ENCODE measurements at places on chromosomes 2 and 18. TPM values are rescaled to one million over a fixed set of nuclear protein-coding genes. Genes with fewer than 3 reads are reported as not detected.

GRCh38 chr2:166610180-166610912 is 116.3 kb upstream of the SCN7A start:
- DNase-seq = no peak

- no peak for DNase-seq
Measured at GRCh38 chr18:24930971-24931370, 421.0 kb downstream of the ZNF521 start.

DNA sequence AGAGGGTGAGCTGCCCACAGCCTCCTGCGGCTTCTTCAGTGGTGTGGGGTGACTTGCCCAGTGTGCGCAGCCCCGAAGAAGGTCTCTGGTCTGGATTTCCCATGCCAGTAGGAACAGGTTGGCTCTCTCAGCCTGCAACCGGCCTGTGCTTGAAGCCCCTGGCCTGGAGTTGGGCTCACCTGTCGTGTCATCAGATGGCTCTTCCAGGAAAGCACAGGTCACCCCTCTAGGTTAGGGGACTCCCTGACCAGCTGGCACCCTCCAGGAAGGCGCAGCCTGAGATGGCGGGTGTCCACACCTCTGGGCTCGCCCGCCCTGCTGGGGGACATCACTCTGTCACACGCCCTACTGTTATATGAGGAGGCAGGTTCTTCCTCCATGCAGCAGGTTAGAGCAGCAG is 179.8 kb downstream of the SEPTIN10 start:
- DNase-seq = no peak

DNA sequence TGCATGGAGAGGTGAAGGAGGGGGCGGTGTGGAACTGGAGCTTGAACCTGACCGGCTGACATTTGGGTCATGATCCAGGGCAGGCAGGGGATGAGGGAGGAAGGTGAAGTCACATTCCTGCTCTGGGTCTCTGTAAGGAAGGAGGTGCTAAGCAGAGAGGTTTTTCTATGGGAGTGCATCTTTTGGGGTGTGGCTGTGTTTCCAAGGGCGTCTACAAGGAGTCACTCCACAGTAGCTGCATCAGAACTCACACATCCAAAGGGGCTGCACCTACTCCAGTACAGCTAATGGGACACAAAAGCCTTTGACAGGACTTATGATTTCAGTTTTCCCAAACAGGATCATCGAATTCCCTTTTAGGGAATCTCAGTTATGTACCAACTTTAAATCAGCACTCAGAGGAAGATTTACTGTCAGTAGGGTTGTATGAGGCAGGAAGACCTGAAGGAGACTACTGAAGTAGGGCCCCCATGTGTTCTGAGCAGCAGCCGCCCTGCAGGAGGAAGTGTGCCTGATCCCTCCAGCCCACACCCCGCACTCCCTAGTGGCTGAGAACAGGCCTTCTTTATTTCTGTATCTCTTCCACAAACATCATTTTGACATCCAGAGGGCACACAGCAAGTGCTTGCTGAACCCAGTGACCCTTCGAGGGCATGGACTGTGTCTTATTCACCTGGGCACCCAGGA is 137.2 kb downstream of the CELF4 start:
- DNase-seq = no peak

GRCh38 chr2:37323176-37323780 is 1.4 kb downstream of the PRKD3 start:
- DNase-seq = no peak

GRCh38 chr2:100624536-100624935 is 61.7 kb downstream of the PDCL3 start:
- DNase-seq = no peak

DNA sequence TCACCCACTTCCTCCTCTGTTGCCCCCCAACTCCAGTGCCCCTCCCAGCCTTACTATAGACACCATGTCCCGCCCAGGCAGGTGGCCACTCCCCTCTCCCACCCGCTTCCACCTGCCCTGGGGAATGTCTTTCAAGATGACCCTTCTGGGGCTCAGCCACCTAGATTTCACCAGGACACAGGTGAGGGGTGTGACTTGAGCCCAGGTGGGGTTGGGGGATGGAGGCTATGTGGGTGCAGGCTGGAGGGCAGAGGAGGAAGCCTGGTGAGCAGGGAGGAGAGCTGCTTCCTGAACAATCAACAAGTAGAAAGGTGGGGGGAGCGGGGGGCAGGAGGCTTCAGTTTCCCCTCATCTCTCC is 8.7 kb downstream of the ADRA2B start:
- DNase-seq = no peak

GRCh38 chr2:192886636-192887035 is 691.9 kb upstream of the TMEFF2 start:
- DNase-seq = no peak

DNA sequence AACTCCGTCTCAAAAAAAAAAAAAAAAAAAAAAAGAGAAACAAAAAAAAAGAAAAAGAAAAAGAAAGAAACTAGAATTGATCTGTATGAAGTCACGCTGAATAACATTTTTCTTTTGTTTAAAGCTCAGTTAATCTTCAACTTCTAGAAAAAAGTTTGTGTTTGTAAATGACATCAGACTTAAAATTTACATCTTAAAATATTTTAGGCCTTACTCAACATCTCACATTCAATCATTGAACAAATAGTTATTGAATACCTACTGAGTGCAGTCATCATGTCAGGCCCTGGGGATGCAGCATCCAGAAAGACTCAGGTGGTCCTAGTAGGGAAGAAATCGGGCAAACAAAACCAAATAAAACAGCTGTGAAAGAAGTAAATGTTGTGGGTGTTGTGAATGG is 292.3 kb upstream of the FANCL start:
- no peak for DNase-seq

DNA sequence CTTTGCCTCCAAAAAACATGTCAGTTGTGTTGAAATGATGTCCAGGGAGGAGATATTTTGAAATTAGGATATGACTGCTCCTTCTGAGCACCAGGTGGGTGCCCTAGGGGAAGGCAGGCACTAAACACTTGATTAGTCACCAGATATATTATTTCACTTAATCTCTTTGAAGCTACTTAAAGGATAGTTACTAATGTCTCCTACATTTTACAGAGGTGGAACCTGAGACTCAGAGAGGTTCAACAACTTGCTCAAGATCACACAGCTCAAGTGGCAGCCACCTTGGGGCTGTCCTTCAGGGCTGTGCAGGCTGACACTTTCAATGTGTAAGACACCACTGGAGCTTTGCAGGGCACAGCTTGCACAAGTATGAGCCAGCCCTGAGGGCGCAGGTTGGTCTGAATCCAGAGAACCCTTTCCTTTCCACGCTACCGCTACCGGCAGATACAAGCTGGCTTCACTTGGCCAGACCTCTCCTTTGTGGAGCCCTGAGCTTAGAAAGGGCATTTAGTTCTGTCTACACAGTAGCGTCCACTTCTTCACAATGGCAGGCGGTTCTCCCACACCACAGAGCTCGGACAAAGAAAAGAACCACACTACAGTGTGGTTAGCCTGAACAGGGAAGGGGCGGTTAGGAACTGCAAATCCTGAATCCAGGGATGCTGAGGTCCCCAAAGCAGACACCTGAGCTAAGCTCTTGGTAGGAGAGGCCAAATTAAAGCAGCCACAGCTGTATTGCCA is 16.4 kb downstream of the ALPK2 start:
- no peak for DNase-seq

- no peak for DNase-seq
Measured at GRCh38 chr18:45458033-45458432, 157.2 kb upstream of the SLC14A2 start.

DNA sequence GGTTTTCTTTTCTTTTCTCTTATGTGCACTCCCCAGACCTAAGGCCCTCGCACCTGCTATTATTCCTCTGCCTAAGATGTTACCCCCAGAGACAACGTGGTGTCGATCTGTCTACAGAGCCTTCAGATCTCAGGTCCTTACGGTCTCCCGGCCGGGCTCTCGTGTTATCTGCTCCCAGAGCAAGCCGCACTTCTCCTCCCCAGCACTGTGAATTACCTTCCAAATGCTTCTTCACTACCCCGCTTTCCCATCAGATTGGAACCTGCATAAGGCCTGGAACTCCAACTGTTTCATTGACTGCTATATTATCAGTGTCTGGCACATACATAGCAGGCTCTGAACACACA is 71.2 kb upstream of the ODC1 start:
- DNase-seq = no peak

DNA sequence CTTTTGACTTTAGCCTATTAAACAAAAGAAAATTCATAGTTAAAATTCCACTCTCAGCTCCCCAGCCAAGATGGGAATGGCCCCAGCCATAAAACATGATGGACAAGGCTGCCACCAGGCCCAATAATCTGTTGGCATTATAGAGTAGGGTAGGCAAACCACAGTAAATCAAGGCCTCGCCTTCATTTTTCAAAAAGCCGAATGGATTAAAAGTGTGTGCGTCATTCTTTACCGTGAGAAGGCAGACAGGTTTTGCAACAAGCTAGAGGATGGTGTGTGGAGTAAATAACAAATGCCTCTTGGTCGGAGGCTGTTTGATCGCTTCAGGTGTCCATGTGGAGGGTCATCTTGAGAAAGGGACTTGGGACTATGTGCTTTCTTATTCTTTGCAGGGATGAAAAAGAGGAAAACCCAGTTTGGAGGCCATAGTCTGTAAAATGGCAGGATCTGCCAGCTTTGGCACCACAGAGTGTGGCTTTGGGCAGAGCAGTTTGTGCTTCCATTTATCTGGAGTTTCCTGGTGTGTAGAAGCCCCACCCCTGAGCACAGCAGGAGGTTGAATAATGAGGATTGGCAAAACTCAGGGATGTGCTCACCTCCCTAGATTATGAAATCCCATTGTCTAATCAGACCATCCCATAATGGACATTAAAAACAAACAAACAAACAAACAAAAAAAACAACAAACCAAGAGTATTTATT is 57.1 kb upstream of the ITGB6 start:
- no peak for DNase-seq

DNA sequence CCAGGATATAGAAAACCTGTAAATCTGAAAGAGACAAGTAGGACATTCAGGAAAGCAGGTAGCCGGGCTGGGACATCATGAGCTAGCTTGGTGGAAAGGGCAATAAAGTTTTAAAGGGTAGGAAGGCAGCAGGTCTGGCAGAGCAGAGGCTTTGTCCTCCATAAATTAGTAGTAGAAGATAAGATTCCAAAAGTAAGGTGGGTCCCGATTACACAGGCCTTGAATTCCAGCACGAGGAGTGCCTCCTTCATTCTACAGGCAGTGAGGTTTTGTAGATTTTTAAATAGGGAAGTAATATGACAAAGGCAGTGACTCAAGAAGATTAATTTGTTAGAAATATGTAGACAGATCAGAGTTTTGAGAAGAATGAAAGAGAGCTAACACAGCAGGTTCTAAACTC is 160.7 kb downstream of the DTNB start:
- DNase-seq = no peak

GRCh38 chr18:24400587-24400986 is 3.0 kb upstream of the OSBPL1A start:
- DNase-seq = no peak

- DNase-seq = no peak
Measured at GRCh38 chr2:200471324-200471848, 38.5 kb downstream of the KCTD18 start.

GRCh38 chr2:227366769-227367426 is 12.2 kb downstream of the TM4SF20 start:
- no peak for DNase-seq

DNA sequence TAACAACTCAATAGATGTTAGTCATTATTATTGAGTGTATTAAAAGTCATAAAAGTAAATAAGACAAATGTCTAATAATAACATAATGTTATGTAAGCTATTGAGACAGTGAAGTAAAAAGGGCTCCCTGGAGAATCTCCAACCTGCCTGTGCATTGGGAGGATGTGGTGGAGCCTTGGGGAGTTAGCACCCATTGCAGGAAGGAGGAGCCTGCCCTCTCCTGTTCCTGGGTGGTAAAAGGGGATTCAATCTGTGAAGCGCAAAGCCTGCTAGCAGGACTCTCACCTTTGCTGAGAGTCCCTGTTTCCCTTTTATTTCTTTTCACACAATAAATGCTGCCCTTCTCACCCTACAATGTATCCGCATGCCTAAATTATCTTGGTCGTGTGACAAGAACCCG is 206.1 kb downstream of the RAB3GAP1 start:
- DNase-seq = no peak

DNA sequence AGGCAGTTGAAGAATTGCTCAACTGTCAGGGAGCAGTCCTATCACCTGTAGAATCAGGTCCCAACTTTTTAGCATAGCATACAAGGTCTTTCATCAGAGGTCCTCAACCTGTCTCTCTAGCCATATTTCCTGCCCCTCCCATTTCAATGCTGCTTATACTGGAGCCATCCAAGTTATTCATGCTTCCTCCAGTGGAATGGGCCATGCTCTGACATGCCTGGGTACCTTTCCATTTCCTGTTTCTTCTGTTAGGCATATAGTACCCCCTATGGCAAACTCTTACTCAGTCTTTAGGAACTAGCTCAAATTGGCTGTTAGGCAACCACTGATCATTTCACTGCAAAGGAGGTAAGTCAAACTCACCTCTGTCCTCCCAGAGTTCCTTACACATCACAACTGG is 51.0 kb upstream of the ABCA12 start:
- no peak for DNase-seq

GRCh38 chr2:2586931-2587330 is 255.9 kb upstream of the MYT1L start:
- no peak for DNase-seq

DNA sequence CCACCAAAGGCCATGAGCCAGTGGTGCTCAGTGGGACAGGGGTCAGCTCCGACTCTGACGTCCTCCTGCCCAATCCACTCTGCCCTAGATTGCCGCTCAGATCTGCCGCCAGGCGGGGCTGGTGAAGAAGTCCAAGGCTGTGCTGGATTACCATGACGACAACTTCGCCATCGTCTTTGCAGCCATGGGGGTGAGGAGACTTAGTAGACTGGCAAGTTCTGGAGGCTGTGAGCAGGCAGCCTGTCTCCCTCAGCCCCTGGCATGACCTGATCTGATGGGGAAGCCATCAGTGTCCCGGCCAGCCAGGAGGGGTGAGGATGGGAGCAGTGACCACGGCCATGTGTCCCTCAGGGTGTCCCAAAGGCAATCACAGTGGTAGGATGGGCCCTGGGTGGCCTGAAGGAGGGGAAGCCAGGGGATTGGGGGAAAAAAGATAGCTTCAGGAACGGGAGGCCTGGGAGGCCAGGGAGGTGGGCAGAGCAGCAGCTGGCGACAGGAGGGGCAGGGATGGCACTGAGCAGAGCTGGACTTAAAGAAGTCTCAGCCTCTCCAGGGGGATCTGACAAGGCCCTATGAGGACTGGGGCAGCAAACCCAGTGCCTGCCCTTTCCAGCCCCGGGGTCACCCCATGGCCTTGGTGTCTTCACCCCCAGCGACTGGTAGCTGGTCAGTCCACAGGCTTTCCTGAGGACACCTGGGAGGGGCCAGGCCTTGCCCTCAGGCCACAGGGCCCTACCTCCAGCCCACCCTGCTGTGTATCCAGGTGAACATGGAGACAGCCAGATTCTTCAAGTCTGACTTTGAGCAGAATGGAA is 17.4 kb upstream of the ANKRD53 start:
- DNase-seq = no peak

- peak; percentile 41 for DNase-seq
Measured at GRCh38 chr2:24845691-24846090, 52.5 kb downstream of the CENPO start.

GRCh38 chr2:239979243-239980023 is 45.7 kb downstream of the NDUFA10 start:
- DNase-seq = no peak

- DNase-seq = peak; percentile 52
Measured at GRCh38 chr2:232524771-232525170, 1.2 kb upstream of the CHRND start.

Gene MROH2A
- polyA plus RNA-seq = not detected

Gene MERTK
- polyA plus RNA-seq = 0.73 TPM

Gene MRPL53
- 63.9 TPM for polyA plus RNA-seq

Gene ONECUT2
- under 0.01 TPM for polyA plus RNA-seq

Gene POTEC
- polyA plus RNA-seq = not detected

Gene HOXD4
- 1.4 TPM for polyA plus RNA-seq

Gene SIX2
- 50.8 TPM for polyA plus RNA-seq

Gene POTEI
- polyA plus RNA-seq = not detected

All from psoas muscle (tissue), 8 donors.